HuH-7 (cell line): ENCODE measurements at places on chromosomes 4 and X.

DNA sequence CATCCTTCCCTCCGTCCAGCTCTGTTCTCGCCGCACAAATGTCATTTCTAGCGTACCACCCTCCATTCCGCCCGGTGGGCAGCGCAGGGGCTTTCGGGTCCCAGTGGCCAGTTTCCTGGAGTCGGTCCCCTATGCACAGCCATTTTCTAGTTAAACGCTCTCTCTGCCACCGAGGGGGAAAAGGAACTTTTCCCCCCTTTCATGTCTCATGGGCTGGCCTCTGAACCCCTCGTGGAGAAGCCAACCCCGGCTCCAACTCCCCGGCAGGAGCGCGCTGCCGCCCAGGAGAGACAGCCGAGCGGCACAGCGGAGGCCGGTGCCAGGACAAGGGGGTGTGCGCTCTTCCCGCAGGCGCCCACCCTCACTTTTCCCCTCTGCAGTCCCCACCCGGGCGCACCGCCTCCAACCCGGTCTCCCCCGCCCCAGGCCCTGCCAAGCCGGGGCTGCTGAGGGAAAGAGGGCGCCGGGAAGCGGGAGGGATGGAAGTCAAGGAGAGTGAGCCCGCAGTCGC lies 662 bp downstream of the APBB2 start:
- no peak for DNase-seq

DNA sequence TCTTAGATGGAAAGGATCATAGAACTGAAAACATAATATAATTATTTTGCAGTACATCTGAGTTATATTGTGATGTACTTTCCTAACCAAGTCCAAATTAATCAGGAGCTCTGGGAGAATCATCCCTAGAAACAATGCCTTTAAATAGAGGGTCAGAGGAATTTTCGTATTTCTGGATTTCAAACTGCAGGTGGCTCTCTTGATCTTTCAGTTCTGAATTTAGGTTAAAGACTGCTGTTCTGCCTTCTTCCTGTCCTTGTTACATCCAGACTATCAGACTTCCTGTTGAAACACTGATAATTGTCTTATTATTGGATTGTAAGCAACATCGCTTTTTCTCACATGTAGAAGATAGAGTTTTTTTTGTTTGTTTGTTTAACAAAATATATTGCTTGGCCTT lies 142.7 kb downstream of the RPA4 start:
- peak; percentile 1 for DNase-seq

DNA sequence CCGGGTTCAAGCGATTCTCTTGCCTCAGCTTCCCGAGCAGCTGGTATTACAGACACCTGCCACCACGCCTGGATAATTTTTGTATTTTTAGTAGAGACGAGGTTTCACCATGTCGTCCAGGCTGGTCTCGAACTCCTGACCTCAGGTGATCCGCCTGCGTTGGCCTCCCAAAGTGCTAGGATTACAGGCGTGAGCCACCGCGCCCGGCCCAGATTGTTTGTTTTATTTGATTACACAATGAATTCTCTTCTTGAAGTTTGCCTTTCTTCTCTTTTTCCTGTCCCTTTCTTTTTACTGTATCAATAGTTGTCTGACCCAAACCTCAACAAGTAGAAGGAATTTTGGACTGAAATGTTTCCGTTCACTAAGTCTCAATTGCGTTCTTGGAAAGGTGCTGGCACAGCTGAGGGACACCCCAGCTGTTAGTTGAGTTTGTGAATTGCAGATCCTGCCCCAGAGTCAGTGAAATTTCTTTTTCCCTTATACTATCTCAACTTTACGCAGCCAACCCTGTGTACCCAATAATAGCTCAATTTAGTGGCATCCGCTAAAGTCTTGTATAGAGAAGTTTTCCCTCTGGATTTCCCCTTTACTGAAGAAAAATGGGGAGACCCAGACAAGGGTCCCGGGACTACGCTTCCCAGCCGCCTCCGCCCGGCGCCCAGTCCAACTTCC lies 639 bp upstream of the MTM1 start:
- DNase-seq: no peak

DNA sequence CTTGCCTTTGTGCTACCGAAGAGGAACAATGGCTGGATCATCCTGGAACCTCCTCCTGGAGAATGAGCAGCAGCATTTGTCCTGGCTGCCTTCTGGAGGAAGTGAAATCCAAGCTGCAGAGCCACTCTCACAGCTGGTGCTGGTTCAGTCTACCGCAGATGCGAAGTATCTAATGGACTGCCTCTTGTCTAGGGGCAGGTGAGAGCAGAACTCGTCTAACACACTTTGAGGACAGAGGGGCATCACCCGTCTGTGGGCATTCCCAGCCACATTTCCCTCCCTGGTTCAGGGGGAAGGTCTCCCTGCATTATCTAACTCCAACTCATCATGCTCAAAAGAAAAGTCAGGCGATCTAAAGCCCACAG lies 338.2 kb upstream of the GATB start:
- no peak for DNase-seq

DNA sequence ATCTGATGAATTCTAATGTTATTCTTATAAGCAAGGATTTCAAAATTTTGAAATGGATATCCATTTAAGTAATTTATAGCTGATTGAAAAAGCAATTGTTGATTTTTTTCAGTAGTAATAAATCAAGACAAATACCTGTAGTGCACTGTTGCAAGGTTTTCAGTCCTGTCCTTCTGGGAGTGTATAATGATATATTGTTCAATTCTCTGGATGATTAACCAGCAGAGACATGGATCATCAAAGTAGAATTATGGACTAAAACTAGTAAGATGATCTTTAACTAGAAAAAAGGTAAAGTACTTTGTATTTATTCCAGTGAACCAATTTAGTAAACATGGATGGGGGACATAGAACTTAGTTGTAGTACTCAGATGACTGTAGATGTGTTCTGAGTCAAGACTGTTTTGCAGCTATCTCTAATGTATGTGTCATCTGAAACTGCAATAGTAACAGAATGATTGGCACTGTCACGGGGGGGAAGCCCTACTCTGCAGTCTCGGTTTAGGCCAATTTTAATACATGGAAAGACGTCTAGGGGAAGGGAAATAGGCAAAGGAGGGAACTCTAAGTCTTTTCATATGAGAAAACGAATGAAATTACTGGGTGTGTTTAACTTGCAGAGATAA lies 121.9 kb downstream of the GLRA3 start:
- no peak for DNase-seq

GRCh38 chr4:163350672-163351071 lies 7.0 kb downstream of the NPY5R start:
- no peak for DNase-seq

GRCh38 chr4:105714071-105714521 lies 5.5 kb downstream of the GSTCD start:
- no peak for DNase-seq

DNA sequence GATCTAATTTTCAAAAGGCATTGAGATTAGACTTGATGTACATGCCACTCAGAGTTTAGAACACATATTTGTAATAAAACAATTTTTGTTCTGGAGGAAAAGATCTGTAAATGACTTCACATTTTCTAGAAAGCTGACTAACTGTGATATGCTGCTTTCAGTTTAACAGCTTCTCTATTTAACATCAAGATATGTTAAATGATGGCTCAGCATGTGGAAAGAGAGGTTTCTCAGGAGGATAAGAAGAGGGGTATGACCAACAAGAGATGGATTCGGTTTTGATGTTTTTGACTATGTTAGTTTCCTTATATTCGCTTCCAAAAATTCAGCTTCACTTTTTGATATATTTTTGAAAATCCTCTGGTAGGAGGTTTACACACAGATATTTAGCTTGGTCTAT lies 698.7 kb downstream of the GLUD2 start:
- no peak for DNase-seq

GRCh38 chr4:128241425-128241913 lies 46.1 kb downstream of the PGRMC2 start:
- DNase-seq: no peak

DNA sequence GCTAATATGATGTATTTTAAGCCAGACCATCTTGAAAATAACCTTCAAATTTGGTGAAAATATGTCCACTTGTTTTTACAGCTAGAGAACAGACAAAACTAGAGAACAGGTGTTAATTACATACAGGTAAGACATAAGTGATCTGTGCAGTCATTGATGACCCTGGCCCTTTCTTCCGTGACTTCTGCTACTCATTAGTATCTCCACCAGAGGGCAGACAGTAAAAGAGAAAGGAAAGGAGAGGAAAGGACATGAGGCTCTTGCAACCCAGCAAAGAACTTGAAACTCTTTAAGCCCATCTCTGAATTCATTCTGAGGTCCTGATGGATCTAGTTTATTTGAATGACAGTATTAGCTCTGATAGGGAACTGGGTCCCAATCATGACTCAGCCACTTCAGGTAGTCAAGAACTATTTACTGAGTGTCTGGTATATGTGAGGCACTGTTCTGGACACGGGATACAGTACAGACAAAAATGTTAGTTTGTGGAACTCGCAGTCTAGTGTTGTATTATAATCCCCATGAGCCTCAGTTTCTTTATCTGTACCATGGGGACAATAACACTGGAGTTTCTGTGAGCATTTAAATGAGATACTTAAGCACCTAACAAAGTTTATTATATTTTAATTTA lies 121.0 kb upstream of the TEX13D start:
- DNase-seq: peak; percentile 10
